ENCODE measurements at places on chromosomes 4 and X.

DNA sequence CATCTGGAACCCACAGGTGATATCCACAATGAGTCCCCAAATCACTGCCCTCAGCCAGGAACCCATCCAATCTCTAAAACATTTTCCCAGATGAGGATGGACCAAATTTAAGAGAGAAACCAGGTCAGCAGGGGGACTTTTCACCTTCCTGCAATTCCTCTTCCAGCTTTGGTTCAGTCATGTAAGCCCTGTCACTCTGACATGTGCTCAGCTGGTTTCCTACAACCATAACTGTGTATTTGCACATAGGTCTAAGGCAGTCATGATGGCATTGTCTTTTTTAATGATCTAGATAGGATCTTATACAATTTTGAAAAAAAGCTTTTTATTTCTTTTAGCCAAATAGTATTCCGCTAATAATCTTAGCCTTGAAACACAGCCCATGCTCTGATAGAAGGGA, 6.5 kb downstream of the CXXC4 start:
- no peak for DNase-seq

DNA sequence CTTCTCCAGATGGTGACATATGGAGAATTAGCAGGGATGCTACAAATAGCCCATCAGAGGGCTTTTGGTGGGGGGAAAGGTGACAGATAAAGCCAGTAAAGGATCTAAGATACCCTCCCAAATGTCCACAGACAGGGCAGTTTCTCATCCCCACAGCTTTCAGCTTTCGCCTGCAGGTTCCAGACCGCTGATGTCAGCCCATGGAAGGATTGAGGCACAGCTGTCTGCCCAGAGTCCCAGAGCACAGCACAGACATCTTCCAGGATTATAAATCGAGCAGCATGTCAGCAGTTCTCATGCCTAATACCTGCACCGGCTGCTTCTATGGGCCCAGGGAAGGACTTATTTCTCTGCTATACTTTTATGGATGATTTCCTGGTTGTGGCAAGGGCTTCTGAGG, 96.7 kb upstream of the MXRA5 start:
- DNase-seq = no peak

- no peak for DNase-seq
Measured at GRCh38 chr4:132317923-132318322, 831.2 kb upstream of the PCDH10 start.

DNA sequence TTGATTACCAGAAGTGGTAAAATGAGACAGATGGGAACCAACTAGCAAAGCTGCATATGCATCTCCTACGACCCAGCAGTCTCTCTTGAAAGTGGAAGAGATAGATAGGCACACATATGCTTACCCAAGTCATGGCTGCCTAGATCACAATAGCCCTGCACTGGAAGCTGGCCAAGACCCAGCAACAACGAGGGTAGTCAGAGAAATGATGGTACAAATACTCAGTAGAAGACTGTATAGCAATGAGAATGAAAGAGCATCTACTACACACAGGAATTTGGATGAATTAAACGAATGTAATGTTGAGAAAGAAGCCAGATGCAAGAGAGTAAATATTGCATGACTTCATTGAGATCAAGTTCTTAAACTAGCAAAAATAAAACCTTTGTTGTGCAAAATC, 100.3 kb upstream of the FAT1 start:
- DNase-seq = no peak

DNA sequence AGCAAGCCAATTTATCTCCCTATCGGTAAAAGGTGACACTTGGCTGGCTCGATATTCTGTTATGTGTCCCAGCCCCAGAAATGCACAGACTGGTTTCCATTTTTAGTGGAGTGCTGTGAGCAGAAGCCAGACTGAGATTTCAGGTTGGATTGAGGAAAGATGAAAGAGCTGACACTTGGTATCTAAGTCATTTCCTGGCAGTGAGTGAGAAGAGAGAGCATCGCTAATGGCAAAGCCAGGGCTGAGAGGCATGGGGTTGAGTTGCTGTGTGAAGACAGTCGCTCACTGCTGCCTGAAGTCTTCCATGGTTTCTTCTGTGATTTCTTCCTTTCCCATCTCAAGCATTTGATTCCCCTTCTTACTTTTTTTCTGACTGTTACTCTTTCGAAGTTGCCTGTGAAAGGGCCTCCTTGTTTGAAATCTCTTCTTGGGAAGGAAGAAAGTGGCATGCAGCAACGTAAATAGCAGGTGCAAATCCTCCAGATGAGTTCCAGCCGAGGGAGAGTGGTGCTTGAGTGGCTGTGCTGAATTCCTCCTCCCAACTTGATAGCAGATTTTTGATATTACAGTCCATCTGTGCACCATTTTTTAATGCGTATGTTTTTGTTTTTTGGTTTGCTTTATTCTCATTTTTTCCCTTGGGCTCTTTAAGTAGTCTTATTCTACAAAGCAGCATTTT, 109.2 kb upstream of the LIMCH1 start:
- no peak for DNase-seq

DNA sequence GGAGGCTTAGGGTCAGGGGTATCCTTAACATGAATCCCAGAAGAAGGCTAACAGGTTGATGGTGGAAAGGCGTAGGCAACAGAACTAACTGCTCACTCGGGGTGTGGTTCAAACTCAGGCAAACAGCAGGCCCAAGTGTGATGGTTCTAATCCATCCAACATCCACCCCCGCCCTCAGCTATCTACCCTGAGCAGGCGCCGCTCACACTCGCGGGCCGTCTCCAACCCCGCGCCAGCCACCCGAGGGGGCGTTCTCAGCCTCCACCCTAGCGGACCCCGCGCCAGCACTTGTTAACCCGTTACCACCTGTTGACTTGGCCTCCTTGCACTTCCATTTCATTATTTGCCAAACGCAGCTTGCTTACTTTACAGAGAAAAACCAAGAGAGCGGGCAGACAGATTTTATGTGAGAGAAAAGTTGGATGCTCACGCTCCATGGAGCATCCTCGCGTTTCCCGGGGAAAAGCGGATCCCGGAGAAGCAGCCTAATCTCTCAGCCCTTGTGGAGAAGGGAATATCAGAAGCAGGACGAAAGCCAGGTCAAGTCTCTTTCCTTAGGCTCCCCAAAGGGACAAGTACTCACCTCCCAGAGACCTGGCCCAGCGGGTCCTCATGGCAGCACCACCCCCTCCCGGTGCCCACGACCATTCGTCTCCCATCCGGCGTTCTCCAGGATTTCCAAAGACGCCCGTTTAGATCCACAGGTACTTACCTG, 773 bp downstream of the SNCA start:
- no peak for DNase-seq

DNA sequence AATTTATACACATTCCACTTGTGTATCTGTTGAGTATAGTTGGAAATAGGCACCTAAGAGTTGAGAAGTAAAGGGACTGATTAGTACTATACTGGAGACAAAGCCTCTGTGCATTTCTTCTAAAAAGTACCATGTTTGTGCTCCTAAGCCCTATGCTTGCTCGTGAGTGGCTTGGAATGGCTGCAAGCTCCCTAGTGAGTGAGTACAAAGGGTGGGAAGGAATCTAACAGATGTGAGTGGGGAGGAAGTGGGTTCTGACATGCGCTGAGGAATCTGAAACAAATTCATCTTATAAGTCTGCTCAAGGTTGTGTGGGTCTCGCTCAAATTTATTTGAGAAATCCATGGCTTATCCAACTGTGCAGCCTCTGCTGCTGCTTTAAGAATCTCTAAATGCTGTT, 13.3 kb downstream of the SPCS3 start:
- DNase-seq = no peak

GRCh38 chr4:27908356-27908755, 1047.7 kb downstream of the STIM2 start:
- no peak for DNase-seq

DNA sequence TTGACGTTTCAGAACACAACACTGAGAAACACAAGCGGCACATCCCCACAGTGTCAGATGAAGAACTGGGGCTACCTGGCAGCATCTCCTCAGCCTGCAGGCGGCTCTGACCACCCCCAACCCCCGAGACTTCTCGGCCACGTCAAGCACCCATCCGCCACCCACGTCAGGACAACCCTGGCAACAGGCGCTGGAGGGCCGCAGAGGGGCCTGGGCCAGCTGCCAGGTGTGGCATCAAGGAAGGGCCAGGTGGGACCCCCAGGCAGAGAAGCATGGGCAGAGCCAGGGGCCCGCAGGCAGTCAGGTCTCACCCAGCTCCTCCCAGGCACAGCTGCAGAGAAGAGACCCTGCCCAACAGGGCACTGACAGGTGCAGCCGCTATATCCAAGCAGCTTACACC, 22.3 kb downstream of the GAK start:
- DNase-seq = no peak

DNA sequence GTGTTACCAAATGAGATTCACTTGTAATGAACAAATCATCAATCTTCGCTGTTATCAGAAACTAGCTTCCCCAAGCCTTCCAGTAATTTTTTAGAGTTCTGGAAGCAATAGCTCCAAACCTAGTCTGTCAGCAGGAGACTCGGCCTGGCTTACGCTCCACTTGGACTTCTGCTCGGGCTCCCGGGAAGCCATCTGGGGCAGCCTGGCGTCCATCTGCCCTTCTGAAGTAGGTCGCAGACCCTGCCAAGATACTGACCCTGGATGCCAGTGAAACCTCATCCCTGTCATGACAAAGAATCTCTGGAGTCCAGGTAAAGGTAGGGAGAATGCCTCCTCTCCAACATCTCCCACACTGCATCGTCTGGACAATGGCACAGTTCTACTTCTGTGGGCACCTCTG, 493.8 kb upstream of the ZFP42 start:
- no peak for DNase-seq

GRCh38 chrX:69231903-69232302, 66.7 kb upstream of the PJA1 start:
- no peak for DNase-seq

- no peak for DNase-seq
Measured at GRCh38 chr4:95949136-95949765, 109.4 kb downstream of the PDHA2 start.

- no peak for DNase-seq
Measured at GRCh38 chrX:133053861-133054598, 42.9 kb downstream of the USP26 start.

DNA sequence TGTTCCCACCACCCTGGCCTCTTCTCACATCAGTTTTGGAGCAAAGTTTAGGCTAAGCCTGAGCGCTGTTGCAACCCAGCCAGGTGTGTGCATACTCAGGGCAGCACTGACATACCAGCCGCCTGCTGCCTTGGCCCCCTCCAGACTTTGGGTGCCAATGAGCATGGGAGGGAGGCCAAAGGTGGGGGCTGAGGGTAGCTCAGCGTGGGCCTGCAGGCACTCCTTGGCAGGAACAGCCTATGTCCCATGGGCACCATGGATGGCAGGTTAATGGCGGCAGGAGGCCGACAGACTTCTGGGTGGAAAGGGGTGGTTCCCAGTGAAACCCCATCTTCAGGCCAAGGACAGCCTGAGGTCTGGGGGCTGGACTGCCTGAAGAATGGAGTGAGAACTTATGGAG, 462.2 kb downstream of the ADGRL3 start:
- DNase-seq = no peak

DNA sequence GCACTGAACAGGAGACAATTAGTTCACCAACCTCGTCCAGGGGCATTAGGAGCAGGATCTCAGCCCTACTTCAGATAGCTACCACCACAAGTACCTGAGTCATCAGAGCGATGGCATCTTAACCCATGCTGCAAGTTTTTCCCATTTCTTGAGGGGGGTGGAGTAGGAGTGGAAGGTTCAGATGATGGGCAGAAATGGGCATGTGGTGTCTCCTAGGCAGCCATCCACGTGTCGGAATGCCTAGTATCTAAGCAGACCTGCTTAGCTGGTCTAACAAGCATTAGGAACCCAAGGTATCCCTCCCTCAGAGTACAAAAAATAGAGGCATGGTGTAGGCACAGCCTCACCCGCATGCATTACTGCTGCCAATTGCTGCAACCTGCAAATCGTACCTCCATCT, 159.1 kb upstream of the DGKK start:
- DNase-seq = no peak

DNA sequence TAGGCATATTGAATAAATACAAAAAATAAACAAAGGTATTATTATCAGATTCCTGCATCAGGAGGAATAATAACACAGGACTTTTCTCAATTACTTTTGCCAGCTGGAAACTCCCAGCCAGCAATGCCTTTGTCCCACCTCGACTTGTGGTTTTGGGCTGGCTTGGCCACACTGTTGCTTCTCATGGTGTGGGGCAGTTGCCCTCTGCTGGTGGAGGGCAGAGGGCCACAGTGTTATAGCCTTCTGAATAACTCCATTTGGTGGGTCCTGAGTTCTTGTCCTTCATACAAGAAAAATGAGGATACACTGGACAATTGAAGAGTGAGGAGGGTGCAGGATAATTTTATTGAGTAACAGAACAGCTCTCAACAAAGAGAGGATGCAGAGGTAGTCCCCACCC, 1206.0 kb upstream of the ADGRL3 start:
- DNase-seq = no peak

DNA sequence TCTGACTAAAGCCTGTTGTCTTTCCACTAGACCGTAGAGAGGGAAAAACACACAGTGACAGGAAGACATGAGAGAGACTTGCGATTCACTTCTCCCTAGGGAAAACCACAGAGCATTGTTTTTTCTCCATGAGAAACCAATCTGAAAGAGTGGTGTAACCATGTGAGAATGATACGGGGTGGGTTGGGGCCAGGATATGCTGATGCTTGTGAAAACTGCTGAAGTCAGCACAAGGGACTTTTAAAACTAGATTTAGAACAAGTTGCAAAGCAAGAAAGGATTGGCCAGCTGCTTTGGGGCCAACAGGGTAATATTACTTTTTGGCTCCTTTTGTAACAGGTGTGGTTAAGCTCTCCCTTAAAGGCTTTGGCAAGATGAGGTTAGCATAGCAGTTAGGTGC, 66.1 kb downstream of the NHSL2 start:
- DNase-seq = no peak

DNA sequence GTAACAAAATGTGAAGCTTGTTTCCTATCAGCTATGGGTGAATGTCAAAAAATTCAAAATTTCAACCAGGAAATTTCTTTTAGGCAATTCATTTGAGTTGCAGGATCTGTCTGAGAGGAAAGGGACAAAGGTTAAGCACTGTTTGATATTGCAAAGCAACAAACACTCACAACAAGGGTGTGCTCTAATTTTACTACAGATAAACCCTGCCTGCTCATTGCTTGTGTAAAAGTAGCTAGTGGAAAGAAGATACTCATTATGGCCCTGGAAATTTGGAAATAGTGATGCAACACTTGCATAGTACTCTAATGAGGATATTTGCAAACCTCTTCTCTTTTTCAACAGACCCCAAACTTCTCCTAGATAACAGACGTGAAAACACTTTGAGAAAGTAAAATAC, 27.1 kb downstream of the FAM47E start:
- no peak for DNase-seq

DNA sequence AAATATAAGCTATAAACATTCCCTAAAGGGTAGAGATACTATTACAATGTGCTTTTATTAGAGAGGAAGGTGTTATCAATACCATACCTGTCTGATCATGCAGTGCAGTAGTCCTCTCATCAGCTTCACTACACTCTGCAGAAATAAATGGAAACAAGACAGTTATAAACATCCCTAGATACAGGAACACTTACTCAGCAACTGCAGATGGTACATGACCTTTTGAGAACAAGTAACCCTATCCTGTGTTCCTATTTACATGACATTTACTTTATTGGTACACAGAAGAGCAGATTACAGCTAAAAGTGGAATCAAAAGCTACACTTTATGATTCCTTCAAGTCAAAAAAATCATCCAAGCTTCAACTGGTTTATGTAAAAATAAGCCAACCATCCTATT, 9.0 kb downstream of the PHKA1 start:
- DNase-seq = no peak

Measured in stimulated activated CD8-positive, alpha-beta memory T cell treated with anti-CD3 and anti-CD28 coated beads, Interleukin-4, amount 100 ng/mL, for 1 hour (primary cell).